Nucleus accumbens (tissue), 56 donors: ENCODE measurements at places on chromosomes 7 and 10.

DNA sequence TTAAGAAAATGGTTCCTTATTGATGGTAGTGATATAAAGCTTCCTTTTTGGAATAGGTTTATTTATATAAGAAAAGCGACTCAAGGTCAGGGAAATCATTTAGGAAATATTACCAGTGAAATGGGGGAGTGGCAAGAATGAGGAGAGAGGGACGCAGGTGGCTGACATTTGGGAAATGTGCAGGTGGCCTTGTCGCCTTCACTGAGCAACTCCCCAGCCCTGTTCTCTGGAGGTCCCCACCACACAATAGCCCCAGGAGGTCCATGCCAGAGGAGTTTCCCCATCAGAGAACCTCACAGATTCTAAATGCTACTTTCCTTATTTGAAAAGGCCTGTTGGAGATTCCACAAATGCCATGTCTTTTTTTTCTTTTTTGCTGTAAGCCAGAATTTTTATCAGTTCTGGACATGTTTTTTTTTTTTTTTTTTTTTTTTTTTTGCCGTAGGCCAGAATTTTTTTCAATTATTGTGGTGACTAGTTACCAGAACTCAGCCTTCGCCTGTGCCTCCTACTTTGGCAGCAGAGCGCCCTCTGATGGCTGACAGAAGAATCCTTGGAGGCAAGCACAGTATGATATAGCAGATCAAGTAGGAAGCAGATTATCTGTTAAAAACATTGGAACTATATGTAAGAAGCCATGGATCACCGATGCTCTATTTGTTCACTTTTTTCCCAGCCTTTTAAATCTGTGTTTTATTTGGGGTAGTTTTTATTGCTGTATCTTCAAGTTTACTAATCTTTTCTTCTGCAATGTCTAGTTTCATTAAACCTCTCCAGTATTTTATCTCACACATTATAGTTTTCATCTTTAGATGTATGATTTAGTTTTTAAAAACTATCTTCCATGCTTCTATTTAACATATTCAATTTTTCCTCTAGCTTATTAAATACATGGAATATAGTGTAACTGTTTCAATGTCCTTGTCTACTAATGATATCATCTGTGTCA lies 18.6 kb downstream of the OPALIN start:
- DNase-seq = no peak

- no peak for DNase-seq
These were observed 23.3 kb downstream of the CNNM2 start for GRCh38 chr10:102941401-102941800.

DNA sequence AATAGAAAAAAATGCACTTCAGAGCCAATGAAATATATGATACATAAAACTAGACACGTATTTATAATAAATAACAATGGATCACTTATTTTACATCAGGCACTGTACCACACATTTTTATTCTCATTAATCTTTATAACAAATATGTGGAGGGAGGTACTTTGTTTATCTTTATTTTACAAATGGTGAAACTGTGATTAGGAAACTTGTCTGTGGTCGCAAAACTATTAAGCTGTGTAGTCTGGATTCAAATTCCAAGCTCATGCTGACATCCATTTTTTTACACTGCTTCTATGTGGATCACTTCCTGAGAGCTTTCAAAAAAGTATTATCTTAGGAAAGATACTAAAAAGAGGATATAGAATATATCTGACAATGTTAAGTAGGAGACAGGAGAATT lies 978.6 kb downstream of the SORCS1 start:
- DNase-seq = no peak

DNA sequence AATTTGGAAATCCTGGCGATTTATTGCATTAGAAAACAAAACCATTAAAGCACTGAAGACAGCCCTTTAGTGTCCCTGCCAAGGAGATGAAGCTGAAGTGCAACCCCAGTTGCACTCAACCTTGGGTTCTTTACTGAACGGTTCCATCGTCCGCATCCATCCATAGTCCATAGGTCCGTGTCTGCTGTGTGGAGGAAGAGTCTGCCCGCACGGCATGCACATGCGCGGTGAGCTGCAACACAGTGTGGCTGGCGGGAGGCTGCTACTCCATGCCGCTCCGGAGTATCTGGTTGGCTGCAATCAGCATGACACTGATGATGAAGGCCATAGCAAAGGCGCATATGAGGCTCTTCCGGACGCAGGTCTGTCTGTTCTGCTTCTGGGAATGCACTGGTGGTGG lies 624.6 kb downstream of the CALN1 start:
- no peak for DNase-seq

GRCh38 chr7:3265388-3265787 lies 35.7 kb upstream of the SDK1 start:
- DNase-seq = no peak

- no peak for DNase-seq
These were observed 260.6 kb downstream of the KCNMA1 start for GRCh38 chr10:77377034-77377433.

DNA sequence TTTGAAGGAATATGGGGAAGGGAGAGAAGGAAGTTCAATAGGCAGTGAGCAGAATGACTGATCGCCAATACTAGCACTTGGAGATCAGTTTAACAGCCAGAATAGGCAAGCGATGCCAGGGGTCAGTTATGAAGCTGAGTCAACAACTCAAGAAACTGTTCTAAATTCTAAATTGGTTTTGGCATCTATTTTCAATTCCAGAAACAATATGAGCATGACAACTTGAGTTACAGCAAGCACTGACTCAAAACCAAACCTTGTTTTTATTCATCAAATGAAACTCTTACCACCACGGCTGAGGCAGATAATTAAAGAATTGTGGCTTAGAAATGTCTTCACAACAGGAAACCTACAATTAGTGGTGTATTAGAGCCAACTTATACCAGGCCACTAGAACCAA lies 180.5 kb upstream of the ASAH2 start:
- DNase-seq = no peak

DNA sequence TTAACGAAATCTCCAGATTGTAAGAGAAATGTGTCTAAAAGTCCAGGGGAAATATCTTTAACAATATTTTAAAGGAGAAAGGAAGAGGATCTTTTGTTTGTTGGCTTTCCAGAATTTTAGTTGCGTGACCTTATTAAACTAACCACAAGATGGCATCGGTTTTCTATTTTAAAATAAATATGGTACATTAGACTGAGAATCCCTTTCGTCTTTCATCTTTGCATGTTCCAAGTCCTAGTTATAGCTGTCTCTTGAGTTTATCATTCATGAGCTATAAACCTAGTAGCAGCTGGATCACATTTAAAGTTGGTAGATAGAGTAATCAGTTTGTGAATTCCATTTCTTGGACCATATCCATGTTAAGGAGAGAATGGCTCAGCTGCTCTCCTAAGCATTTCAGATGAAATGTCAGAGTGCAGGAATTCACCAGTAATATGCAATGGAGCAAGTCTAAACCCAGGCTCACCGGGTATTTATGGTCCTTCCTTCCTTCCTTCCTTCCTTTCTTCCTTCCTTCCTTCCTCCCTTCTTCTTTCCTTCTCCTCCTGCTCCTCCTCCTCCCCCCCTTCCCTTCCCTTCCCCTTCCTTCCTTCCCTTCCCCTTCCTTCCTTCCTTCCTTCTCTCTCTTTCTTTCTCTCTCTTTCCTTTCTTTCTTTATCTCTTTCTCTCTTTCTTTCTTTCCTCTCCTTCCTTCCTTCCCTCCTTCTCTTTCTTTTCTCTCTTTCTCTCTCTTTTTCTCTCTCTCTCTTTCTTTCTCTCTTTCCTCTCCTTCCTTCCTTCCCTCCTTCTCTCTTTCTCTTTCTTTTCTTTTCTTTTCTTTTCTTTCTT lies 57.8 kb upstream of the RAB18 start:
- DNase-seq = no peak

- DNase-seq = no peak
These were observed 12.8 kb downstream of the ZC3HAV1L start for GRCh38 chr7:139023076-139023475.

- no peak for DNase-seq
These were observed 76.4 kb downstream of the GSAP start for GRCh38 chr7:77339726-77340125.

DNA sequence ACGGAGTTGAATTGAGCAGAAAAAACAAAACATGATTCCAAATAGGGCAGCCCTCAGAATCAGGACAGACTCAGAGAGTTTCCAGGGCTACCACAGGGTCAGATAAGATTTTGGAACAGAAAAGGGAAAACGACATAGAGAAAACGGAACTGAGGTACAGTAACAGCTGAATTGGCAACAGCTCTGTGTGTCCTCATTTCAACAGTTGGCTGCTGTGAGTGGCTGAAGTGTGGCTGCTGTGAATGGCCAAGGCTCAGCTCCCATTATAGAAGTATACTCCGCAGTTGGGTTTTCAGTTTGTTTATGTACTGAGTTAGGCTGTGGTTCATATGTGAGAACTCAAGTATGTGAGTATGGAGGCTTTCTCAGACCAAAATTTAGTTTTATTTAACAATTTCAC lies 32.0 kb downstream of the ANTXRL start:
- DNase-seq = no peak

- no peak for DNase-seq
These were observed 272.5 kb upstream of the SEMA3E start for GRCh38 chr7:83921271-83921940.

GRCh38 chr10:6280291-6280690 lies 77.6 kb downstream of the PFKFB3 start:
- DNase-seq = no peak

DNA sequence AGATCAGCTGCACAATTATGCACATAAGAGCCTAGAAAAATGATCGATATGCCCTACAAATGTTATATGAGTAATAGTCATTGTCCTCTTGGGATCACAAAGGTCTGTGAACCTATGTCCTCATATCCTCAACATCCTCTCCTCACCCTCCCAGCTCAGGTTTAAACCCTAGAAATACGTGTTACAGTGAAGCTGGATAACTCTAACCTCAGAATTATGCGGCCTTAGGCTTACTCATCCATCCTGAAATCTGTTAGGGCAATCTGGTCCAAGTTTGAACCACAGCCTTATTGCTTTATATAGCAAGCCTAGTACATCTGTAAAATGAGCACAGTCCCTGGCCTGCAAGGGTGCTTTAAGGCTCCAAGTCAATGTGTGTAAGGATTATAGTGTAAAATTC lies 84.2 kb upstream of the FRMD4A start:
- DNase-seq = no peak

DNA sequence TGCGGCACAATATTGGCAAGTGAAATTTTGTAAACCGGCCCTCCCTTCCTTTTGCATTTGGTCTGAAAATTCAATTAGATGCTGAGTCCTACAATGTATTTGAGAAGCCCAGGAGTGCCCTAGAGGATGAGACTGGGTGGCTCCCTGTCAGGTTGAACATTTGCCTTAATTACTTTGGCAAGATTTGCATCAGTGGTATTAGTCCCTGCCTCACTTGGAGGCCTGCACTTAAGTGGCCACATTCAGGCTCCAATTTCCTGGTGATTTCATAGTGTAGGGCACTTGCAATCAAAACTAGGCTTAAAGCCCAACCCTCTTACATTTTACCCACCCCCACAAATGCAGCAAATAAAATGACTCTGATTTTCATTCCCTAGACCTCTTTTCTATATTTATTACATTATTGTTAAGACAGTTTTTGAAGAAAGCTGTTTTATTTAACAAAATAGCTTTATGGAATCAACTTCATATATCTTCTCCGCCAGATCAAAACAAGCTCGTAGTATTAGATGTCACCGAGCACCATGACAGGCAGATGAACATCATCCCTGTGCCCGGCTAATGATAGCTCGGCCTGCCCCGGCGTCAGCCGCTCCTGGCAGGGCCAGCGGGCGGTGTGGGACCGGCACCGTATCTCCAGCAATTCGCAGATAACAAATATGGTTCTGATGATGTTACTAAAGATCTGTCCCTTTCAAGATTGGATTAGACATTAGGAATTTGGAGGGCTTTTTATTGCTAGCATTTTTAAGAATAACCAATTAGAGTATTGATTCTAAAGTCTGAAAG lies 73.6 kb downstream of the EGFR start:
- DNase-seq = no peak

DNA sequence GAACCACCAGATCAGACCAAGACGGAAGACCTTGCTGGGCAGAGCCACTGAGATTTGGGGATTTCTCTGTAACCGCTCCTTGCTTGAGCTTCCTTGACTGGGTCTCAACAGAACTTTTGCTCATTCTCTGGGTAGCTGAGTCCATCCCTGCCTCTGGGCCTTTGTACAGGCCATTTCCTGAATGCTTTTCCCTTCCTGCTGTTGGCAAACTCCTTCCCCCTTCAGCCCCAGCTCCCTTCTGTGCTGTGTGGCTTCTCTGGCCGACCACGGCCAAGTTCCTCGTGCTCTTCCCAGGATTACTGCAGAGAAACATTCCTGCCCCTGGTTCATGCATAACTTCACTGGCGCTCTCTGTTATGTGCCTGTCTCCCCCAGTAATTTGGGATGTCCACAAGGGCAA lies 150.5 kb upstream of the GPR26 start:
- DNase-seq = no peak

- DNase-seq = no peak
These were observed 17.1 kb downstream of the MBL2 start for GRCh38 chr10:52755297-52756062.

DNA sequence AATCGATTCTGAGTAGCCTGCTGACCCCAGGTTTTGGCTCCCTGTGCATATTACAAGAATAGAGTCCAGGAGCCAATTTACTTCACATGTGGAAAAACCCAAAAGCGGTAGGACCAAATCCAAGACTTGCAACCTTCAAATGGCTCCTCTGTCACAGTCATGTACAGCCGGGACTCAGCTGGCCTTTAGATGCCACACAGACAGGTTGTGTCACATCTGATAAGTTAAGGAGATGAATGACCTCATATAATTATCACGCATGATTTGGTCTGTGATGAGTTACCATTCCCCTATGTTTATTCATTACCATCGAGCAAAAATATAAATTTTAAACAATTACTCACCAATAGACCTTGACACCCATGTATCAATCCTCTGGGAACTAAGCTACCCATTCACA lies 14.2 kb downstream of the CACNA2D1 start:
- no peak for DNase-seq

DNA sequence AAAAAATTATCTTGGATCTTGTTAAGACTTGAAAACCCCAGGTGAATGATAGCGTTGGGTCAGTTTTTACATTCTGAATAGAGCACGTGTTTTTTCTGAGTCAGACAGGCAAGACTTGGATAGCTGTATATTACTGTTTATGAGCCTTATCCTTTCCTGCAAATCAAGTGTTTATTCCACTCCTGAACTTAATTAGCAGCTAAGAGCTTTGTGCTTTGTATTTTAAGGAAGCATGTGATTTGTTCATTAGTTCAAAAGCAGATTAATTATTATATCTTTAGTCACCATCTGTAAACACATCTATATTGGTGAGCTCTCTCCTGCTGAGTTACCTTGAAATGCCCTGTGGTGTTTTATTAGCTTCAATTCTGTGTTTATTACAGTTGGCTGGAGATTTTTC lies 98.6 kb upstream of the PRPS1L1 start:
- DNase-seq = no peak

DNA sequence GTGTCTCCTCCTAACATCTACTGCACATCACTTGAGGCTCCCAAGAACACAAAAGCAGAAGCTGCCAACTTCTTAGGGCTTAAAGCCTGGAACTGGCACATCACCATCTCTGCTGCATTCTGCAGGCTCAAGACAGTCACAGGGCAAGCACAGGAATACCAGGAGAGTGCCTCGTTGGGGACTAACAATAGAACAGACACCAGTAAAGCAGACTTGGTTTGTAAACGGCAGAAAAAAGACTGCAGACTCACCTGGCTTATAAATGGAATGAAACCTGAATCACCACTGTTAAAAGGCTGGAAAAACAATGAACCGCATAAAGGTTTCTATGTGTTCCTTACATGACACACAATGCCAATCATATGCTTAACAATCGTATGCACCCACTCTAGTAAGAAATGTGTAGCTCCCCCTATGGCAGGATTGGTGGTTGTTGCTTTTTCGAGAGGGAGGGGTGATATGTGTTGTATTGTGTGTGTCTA lies 12.8 kb downstream of the RHEB start:
- no peak for DNase-seq
